Spleen (tissue), 13 donors: ENCODE measurements at places on chromosomes 13 and 19. TPM values are rescaled to one million over a fixed set of nuclear protein-coding genes. Genes with fewer than 3 reads are reported as not detected.
A peak's percentile ranks its signal among the peaks of the same experiment; 100 is the strongest.

Gene PRR22
- 1.9 TPM for total RNA-seq

Gene URAD
- not detected for total RNA-seq

Gene RCBTB2
- total RNA-seq, result 19.6 TPM

Gene C19orf67
- 4.9 TPM for total RNA-seq

Gene FREM2
- 0.23 TPM for total RNA-seq

Gene ZNF763
- total RNA-seq, result 7.1 TPM

Gene POSTN
- 2.2 TPM for total RNA-seq

Gene CDC42EP5
- total RNA-seq, result 13.4 TPM

GRCh38 chr13:100443998-100444328 lies 144.6 kb downstream of the GGACT start:
- no peaks in the 10 kb centered on the region for H3K27me3 ChIP-seq
- no peak overlapping the region for H3K27ac ChIP-seq
- no peak overlapping the region for H3K4me3 ChIP-seq
- no peaks in the 10 kb centered on the region for H3K36me3 ChIP-seq
- DNase-seq, result no peak

GRCh38 chr13:22387899-22388298 lies 717.0 kb downstream of the FGF9 start:
- H3K27me3 ChIP-seq, result no peaks in the 10 kb centered on the region
- no peak overlapping the region for H3K27ac ChIP-seq
- no peak for DNase-seq
- H3K4me3 ChIP-seq, result no peak overlapping the region

DNA sequence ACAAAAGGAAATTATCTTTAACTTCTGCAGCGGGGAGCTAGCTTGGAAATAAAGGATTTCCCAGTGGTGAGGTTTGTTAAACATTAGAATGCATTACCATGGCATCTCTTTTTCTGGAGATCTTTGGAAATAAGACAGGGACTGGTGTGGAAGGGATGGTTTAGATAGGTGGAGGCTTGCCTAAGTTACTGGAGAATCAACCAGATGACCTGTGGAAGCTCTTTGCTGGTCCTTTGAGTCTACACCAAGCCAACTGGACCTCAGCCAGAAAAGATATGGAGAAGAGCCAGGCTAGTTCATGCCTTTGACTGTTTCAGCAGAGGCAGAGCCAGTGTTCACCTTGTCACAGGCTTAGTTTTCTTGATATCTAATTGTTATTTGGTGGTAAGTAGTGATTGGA lies 134.7 kb downstream of the KCNRG start:
- no peak overlapping the region for H3K4me3 ChIP-seq
- DNase-seq, result no peak
- no peaks in the 10 kb centered on the region for H3K36me3 ChIP-seq
- no peak overlapping the region for H3K27ac ChIP-seq
- peaks cover 23% of the 10 kb centered on the region for H3K4me1 ChIP-seq

DNA sequence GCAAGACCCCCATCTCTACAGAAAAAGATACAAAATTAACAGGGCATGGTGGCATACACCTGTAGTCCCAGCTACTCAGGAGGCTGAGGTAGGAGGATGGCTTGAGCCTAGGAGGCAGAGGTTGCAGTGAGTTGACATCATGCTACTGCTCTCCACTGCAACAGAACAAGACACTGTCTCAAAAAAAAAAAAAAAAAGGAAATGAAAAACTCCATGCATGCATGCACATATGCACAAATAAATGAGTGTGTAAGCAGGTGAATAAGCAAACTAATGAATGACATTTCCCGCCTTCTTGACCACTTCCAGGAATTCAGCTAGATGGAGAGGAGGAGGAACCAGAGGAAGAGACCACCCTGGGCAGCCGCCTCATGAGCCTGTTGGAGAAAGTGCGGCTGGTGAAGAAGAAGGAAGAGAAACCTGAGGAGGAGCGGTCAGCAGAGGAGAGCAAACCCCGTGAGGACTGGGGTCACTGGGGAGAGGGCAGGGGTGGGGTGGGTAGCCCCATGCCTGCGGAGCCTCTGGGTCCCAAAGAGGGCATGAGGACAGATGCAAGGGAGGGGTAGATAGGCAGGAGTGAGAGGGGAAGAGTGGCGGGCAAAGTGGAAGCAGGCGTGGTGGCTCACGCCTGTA lies 58.8 kb downstream of the RYR1 start:
- no peak for DNase-seq
- H3K4me1 ChIP-seq, result peaks cover 4% of the 10 kb centered on the region
- H3K4me3 ChIP-seq, result no peak overlapping the region
- H3K36me3 ChIP-seq, result no peaks in the 10 kb centered on the region
- H3K27me3 ChIP-seq, result peaks cover 22% of the 10 kb centered on the region
- H3K27ac ChIP-seq, result no peak overlapping the region

- DNase-seq, result no peak
- H3K4me1 ChIP-seq, result no peaks in the 10 kb centered on the region
These were observed 343.8 kb downstream of the RBM26 start for GRCh38 chr13:79062291-79062690.

GRCh38 chr13:40982772-40983171 lies 36.3 kb downstream of the ELF1 start:
- DNase-seq, result no peak
- peak overlapping the region; percentile 42 for H3K4me3 ChIP-seq
- no peaks in the 10 kb centered on the region for H3K27me3 ChIP-seq
- H3K27ac ChIP-seq, result peak overlapping the region; percentile 98

DNA sequence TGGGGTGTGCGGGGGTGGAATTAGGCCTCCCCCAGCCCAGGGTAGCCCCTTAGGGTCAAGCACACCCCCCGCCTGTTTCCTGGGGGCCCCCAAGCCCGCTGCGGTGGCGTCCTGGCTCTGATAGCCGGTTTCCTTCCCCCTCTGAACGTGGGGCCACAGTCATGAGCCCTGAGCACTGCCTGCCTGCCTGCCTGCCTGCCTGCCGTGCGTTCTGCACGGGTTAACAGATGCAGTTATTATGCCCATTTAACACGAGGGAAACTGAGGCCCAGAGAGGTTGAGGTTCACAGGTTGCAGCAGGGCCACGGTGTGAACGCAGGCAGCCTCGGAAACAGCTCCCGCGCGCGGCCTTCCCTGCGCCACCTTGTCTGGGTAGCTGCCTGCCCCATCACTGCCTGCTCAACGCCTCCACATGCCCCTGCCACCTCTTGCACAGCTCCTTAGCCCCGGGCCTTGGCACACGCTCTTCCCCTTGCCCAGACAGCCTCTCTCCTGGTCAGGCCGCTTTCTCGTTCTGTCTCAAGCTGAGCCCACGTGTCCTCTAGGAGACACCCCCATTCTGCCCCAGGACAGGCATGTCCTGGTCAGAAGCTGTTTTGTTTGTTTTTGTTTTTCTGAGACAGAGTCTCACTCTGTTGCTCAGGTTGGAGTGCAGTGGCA lies 1.2 kb upstream of the GAMT start:
- H3K27ac ChIP-seq, result no peak overlapping the region
- no peaks in the 10 kb centered on the region for H3K36me3 ChIP-seq
- H3K4me1 ChIP-seq, result peaks cover 63% of the 10 kb centered on the region
- H3K4me3 ChIP-seq, result no peak overlapping the region
- DNase-seq, result no peak

- no peak overlapping the region for H3K4me3 ChIP-seq
- no peaks in the 10 kb centered on the region for H3K4me1 ChIP-seq
- no peaks in the 10 kb centered on the region for H3K36me3 ChIP-seq
- no peak for DNase-seq
- H3K27me3 ChIP-seq, result no peaks in the 10 kb centered on the region
- peak overlapping the region; percentile 34 for H3K27ac ChIP-seq
These were observed 40.5 kb downstream of the USP12 start for GRCh38 chr13:27130979-27131623.

GRCh38 chr19:10747674-10748073 lies 29.8 kb downstream of the DNM2 start:
- H3K4me3 ChIP-seq, result no peak overlapping the region
- H3K4me1 ChIP-seq, result peaks cover 99% of the 10 kb centered on the region
- DNase-seq, result no peak
- no peaks in the 10 kb centered on the region for H3K36me3 ChIP-seq

DNA sequence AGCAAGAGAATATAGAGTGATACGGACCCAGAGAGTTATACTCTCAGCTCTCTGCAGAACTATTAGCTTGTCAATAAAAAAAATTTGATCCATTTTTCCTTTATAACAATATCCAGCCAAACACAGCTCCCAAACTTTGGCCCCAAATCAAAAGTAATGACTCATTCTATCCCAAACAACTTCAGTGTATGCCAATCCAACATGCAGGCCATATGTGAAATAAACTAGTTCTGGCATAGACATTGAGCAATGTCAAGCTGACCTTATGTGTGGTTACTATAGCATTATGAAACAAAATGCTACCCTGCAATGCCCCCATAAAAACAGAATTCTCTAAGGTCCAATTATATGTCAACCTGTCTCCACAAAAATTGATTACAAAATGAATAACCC lies 209.5 kb downstream of the DNAJC15 start:
- H3K4me3 ChIP-seq, result no peak overlapping the region
- H3K27ac ChIP-seq, result no peak overlapping the region
- no peaks in the 10 kb centered on the region for H3K4me1 ChIP-seq
- no peaks in the 10 kb centered on the region for H3K27me3 ChIP-seq

DNA sequence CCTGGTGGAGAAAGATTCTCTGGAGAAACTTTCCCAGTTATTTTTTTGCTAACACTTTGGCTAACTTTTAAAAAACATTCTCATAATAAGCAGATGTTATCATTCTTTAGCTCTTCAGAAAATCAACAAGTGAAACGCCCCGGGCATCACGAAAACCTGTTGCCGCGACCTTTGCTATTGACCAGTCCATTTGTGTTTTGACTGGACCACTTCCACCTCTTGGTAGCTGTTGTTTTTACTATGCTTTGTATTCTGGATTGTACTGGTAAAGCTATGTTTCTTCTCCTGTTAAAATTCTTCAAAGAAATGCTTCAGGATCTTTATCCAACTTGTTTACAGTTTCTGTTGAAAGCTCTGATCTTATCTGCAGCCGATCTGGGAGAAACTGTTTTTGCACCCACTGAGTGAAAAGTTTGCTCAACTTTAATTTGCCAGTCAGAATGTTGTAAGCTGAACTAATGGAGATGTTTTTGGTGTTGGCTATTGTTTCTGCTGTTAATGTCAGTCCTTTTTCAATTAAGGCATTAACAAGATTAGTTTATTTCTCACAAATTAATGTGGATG lies 23.3 kb downstream of the UFM1 start:
- no peaks in the 10 kb centered on the region for H3K27me3 ChIP-seq
- no peak overlapping the region for H3K4me3 ChIP-seq
- no peaks in the 10 kb centered on the region for H3K4me1 ChIP-seq
- no peak for DNase-seq
- H3K27ac ChIP-seq, result no peak overlapping the region

GRCh38 chr13:71469626-71470025 lies 397.4 kb downstream of the DACH1 start:
- H3K27ac ChIP-seq, result no peak overlapping the region
- no peak for DNase-seq
- H3K4me1 ChIP-seq, result no peaks in the 10 kb centered on the region

- H3K27ac ChIP-seq, result no peak overlapping the region
- no peak for DNase-seq
- peaks cover 22% of the 10 kb centered on the region for H3K4me1 ChIP-seq
- no peaks in the 10 kb centered on the region for H3K36me3 ChIP-seq
- no peaks in the 10 kb centered on the region for H3K27me3 ChIP-seq
- no peak overlapping the region for H3K4me3 ChIP-seq
These were observed 164.9 kb downstream of the DLEU7 start for GRCh38 chr13:50678464-50679162.

GRCh38 chr13:78597602-78597932 lies 5.8 kb downstream of the POU4F1 start:
- H3K27me3 ChIP-seq, result peaks cover 97% of the 10 kb centered on the region
- H3K4me3 ChIP-seq, result no peak overlapping the region
- no peaks in the 10 kb centered on the region for H3K36me3 ChIP-seq
- H3K4me1 ChIP-seq, result peaks cover 9% of the 10 kb centered on the region

GRCh38 chr13:100721885-100722512 lies 47.4 kb upstream of the TMTC4 start:
- H3K4me3 ChIP-seq, result no peak overlapping the region
- DNase-seq, result no peak
- H3K36me3 ChIP-seq, result no peaks in the 10 kb centered on the region
- H3K27ac ChIP-seq, result no peak overlapping the region
- H3K4me1 ChIP-seq, result no peaks in the 10 kb centered on the region

DNA sequence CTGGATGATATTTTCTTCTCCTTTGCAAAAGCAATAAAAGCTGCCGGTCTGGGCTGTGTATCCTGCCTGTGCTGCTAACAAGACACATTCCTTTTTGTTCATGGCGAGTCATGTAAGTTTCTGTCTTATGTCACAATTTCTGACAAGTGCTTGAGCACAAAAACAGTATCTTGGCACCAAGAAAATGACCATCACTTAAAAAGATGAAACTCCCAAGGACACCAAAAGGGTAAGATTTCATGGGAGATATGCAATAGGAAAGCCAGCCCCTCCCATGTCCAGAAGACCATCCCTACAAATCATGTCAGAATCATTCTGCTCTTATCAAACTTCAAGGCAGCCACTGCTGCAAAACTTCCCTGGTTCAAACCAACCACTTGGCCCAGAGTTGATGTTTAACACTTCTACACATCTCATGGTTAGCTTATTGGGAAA lies 375.4 kb upstream of the ZNF507 start:
- H3K27me3 ChIP-seq, result no peaks in the 10 kb centered on the region
- no peak for DNase-seq
- no peaks in the 10 kb centered on the region for H3K4me1 ChIP-seq
- H3K27ac ChIP-seq, result peak overlapping the region; percentile 63
- H3K36me3 ChIP-seq, result no peaks in the 10 kb centered on the region

- no peaks in the 10 kb centered on the region for H3K27me3 ChIP-seq
- H3K27ac ChIP-seq, result peak overlapping the region; percentile 68
- peak; percentile 63 for DNase-seq
- no peaks in the 10 kb centered on the region for H3K36me3 ChIP-seq
- H3K4me3 ChIP-seq, result no peak overlapping the region
- H3K4me1 ChIP-seq, result peaks cover 26% of the 10 kb centered on the region
These were observed 5.2 kb upstream of the MRPS31 start for GRCh38 chr13:40776232-40776631.

GRCh38 chr13:30413842-30414241 lies 8.5 kb upstream of the UBE2L5 start:
- no peak for DNase-seq
- no peaks in the 10 kb centered on the region for H3K36me3 ChIP-seq
- H3K27ac ChIP-seq, result no peak overlapping the region
- H3K27me3 ChIP-seq, result no peaks in the 10 kb centered on the region
- H3K4me1 ChIP-seq, result peaks cover 69% of the 10 kb centered on the region
